SJCRH30 (cell line): ENCODE measurements at places on chromosomes 1 and 21. TPM values are rescaled to one million over a fixed set of nuclear protein-coding genes. Genes with fewer than 3 reads are reported as not detected.

ANKRD35 gene
- not detected in 2 replicates for total RNA-seq

CAMK1G gene
- total RNA-seq, result not detected in 2 replicates

SLAMF9 gene
- not detected in 2 replicates for total RNA-seq

DNA sequence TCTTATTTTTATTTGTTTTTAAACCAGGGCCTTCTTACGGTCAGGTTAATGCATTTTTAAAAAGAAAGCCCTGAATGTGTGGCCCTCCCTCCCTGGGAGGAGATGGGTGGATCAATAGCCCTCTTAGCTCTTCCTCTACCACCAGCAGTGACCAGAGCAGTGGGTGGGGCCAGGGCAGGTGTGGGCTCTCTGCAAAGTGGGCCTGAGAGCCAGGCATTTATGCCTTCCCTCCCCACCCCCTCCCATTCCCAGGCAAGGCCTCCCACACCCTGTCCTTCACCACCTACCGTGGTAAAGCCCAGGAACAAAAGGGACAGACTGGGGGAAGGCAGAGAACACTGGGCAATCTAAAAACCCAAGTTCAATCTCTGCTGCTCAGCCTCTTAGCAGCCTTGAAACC lies 63.9 kb downstream of the SSBP3 start:
- peak overlapping the region; percentile 46 for H3K27ac ChIP-seq
- peak overlapping the region; percentile 35 for H3K4me3 ChIP-seq
- no peaks in the 10 kb centered on the region for H3K27me3 ChIP-seq
- H3K36me3 ChIP-seq, result no peaks in the 10 kb centered on the region
- peak; percentile 37 for DNase-seq

GRCh38 chr1:116489231-116489697 lies 81.6 kb downstream of the CD58 start:
- H3K27me3 ChIP-seq, result no peaks in the 10 kb centered on the region
- H3K4me1 ChIP-seq, result peaks cover 31% of the 10 kb centered on the region
- no peak overlapping the region for H3K4me3 ChIP-seq
- DNase-seq, result peak; percentile 82
- H3K36me3 ChIP-seq, result no peaks in the 10 kb centered on the region
- H3K27ac ChIP-seq, result peak overlapping the region; percentile 23

DNA sequence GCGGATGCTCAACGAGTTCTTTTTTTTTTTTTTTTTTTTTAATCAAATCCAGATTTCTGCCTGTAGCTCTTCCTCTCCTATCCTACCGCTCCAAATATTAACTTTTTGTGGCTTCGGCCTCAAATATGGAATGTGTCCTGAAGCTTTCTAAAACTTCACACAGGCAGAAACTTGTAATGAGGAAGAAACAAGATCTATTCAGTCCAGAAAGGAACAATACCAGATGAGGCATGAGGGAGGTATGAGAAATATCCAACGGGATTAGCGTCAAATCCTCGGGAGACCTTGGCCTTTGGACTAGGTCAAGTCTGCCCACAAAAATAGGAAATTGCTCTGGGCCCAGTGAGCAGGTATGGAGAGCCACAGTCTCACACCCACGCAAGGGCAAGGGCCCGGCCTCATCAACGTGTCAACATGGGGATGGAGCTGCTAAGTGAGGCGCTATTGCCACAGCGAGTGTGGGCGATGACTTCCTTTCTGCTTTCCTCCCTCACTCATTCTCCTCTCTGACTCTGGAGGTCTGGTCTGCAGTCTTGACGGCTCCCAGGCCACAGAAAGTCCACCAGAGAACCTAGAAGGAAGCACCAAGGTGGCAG lies 66.6 kb downstream of the BCAR3 start:
- no peak for DNase-seq
- H3K27me3 ChIP-seq, result no peaks in the 10 kb centered on the region
- H3K36me3 ChIP-seq, result no peaks in the 10 kb centered on the region
- peaks cover 31% of the 10 kb centered on the region for H3K4me1 ChIP-seq
- peak overlapping the region; percentile 2 for H3K27ac ChIP-seq

DNA sequence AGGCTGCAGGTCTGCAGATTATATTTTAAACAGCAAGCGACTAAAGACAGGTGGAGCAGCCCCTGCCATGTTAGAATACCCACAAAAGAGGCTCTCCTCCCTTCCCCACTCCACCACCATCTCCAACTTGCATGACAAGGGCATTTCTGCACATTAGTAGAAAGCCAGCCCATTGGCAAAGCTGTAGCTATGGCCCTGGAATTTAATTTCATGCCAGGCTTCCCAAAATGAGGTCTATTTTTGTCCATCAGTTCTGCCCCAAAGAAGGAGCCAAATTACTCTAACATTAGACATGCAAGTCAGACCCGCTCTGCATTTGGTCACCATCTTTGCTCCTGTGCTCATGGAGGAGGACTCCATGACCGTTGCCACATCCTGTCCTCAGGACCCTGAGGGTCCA lies 115.2 kb downstream of the LAMC2 start:
- DNase-seq, result no peak
- H3K4me1 ChIP-seq, result no peaks in the 10 kb centered on the region
- H3K27me3 ChIP-seq, result no peaks in the 10 kb centered on the region
- no peak overlapping the region for H3K4me3 ChIP-seq

GRCh38 chr1:186535388-186536133 lies 74.6 kb upstream of the PDC start:
- H3K4me3 ChIP-seq, result no peak overlapping the region
- no peak for DNase-seq
- no peaks in the 10 kb centered on the region for H3K27me3 ChIP-seq
- no peaks in the 10 kb centered on the region for H3K36me3 ChIP-seq
- no peak overlapping the region for H3K27ac ChIP-seq

DNA sequence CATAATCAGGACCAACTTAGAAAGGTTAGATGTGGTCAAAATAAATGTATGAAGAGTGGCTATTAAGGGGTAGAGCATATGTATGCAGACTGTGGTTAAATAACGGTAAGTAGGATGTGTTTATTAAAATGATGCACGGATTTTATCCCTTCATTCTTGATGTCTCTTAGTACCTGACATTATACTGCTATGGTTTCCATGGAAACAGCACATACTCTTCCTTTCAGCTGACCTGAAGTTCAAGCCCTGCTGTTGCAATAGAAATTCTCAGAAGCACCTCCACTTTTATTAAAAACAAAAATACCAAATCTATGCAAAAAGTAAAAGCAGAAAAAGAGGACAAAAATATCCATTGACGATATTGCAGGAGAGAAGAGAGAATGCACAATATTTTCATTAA lies 381.4 kb downstream of the RWDD3 start:
- no peaks in the 10 kb centered on the region for H3K27me3 ChIP-seq
- H3K4me3 ChIP-seq, result no peak overlapping the region
- H3K36me3 ChIP-seq, result no peaks in the 10 kb centered on the region
